Left ventricle myocardium inferior (tissue), 1 donor: ENCODE measurements at places on chromosomes 5 and 9. TPM values are rescaled to one million over a fixed set of nuclear protein-coding genes. Genes with fewer than 3 reads are reported as not detected.

CDH18 gene
- not detected for total RNA-seq

LVRN gene
- 0.14 TPM for total RNA-seq

GRAMD2B gene
- total RNA-seq: 24.6 TPM

DDX4 gene
- total RNA-seq: not detected

SPINK4 gene
- not detected for total RNA-seq

NEURL1B gene
- 24.0 TPM for total RNA-seq

LRRC8A gene
- 19.8 TPM for total RNA-seq

TENT4A gene
- total RNA-seq: 9.5 TPM

TRAF1 gene
- total RNA-seq: 2.6 TPM

SH3GL2 gene
- 7.3 TPM for total RNA-seq

OBP2A gene
- total RNA-seq: not detected

STKLD1 gene
- total RNA-seq: not detected

ADCY2 gene
- 0.30 TPM for total RNA-seq

NEUROG1 gene
- total RNA-seq: not detected

CCDC180 gene
- 2.4 TPM for total RNA-seq

CDC25C gene
- total RNA-seq: not detected
